Osteoblast (primary cell): ENCODE measurements at places on chromosomes 3 and 15. TPM values are rescaled to one million over a fixed set of nuclear protein-coding genes. Genes with fewer than 3 reads are reported as not detected.
A peak's percentile ranks its signal among the peaks of the same experiment; 100 is the strongest.

DNA sequence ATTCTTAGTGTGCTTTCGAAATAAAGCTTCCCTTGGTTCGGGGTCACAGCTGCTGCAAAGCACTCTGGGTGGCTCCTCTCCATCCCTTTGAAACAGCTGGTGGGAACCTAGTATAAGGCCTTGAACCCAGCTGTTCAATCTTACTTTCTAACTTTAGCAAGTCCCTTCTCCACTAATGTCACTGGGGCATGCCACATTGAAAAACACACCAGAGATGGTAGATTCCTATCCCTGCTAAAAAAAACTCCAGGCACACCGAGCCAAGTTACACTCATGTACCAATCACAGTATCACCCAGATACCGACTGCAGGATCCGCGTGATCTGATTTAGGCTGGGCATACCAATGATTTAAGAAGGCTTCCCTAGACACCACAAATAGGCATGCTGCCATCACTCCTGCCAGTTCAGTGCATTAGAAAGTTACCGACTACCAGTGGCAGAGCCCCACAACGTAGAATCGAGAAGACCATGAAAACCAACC is 65.0 kb downstream of the WWTR1 start:
- DNase-seq, result no peak

DNA sequence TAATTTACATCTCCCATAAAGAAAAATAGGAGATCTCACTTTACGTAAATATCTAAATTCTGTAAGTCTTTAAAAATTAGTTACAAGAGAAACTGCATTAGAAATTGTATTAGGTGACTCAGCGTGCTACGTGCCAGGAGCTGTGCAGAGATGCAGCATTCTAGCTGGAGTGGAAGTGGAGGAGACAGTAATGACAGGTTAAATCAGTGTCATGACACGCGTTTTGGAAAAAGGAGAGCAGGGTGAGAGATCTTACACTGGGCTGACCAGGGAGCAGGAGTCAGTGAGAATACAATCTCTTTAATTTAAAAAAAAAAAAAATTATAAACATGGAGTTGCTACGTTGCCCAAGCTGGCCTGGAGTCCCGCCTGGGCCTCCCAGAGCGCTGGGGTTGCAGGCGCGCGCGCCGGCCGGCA is 635 bp downstream of the TUBGCP5 start:
- DNase-seq, result peak; percentile 73

The HRG gene
- total RNA-seq, result not detected in 2 replicates

The RHCG gene
- total RNA-seq, result not detected in 2 replicates

- no peak for DNase-seq
Observed at GRCh38 chr3:183489455-183490210, 61.2 kb upstream of the MCF2L2 start.

- DNase-seq, result no peak
Observed at GRCh38 chr15:64134345-64134829, 17.1 kb upstream of the SNX22 start.

DNA sequence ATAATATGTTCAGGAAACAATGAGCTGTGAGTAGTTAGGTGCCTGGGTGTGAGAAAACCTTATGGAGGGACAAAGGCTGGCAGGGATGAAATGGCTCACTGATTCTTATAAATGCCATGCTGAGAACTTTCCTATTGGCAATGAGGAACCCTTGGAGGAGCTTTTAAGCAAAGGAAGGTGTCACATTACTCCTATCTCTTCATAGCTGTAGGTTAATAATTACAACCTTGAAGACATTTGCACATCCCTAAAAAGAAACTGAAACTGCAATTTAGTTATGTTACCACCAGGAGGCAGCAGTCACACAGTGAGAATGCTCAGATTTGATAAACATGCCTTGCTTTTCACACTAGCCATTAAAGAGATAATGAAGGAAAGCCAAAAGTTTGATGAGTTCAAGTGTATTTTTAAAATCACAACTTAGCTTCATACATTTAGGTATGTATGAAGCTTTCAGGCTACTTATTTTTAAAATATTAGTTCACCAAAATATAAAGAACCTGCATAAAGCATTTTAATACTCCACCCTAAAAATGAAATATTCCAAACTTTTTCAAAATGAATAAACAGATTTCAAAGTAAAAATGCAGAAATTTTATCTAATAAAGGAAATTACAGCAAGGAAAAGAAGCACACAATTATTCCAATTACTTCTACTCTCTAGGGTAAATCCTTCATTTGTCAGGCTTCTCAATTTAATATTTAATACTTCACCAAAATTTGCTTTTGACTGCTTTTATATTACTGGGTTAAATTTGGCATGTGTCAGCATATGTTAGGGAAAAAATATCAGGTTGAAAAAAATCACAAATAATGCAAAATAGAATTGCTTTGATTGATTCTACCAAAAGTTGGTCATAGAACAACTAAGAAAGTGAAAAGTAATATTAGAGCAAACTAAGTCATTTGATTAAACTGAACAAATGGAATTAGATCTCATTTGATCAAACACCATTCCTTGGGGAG is 136.9 kb upstream of the SLC2A2 start:
- no peak for DNase-seq

DNA sequence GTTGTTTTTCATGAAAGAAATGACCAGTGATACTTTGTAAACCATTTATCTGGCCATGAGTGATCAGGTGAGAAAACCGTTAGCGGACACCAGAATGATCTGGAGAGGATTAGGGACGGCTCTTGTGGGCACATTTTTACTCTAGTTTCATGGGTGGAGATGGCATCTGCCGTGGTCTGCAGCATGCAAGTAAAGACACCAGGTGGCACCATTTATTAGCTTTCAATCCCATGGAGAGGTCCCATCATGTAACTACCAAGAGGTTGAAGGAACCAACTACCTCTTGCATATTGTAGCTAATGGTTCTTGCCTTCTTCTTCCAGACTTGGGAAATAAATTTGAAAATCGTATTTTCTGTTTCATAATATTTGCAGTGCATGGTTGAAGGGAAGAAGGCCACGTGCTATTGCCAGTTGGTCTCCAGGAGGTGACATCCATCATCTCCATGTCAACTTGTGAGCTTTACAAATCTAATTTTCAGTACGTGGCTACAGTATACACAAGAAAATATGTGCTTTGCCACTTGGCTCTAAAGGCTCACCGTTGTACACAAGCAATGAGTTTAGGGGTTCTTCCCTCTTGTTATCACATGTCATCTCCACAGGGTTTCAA is 1.5 kb upstream of the MAPKBP1 start:
- peak; percentile 89 for DNase-seq

- no peak for DNase-seq
Observed at GRCh38 chr3:182879031-182879611, 85.8 kb downstream of the ATP11B start.

The SNTN gene
- not detected in 2 replicates for total RNA-seq

The SIDT1 gene
- under 0.01 TPM in 2 replicates for total RNA-seq

DNA sequence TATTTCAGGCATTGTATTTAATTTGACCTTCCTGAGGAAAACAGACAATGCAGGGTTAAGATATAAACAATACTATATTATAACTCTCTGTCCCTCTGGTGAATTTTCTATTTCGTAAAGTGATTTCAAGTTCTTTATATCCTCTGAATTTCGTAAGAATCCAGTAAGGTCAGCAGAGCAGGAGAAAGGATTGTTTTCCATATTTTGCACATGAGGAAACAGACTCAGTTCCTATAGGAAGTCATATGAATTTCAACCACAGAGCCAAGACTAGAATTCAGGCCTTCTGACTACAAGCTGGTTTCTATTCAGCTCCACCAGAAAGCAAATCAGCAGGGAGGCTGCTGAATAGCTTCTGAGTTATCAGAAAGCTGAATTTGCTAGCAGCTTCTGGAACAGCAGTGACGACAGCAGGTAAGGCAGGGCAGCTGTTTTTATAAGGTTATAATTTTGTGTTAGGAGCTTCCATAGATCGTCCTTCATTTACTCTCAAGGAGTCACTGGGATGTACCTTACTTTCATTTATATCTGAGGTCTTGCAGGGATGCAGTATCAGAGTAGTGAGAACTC is 11.1 kb upstream of the PLAAT1 start:
- no peak for DNase-seq

GRCh38 chr15:99181545-99181971 is 67.8 kb downstream of the TTC23 start:
- DNase-seq, result peak; percentile 42

The GOLGA6B gene
- total RNA-seq, result not detected in 2 replicates

DNA sequence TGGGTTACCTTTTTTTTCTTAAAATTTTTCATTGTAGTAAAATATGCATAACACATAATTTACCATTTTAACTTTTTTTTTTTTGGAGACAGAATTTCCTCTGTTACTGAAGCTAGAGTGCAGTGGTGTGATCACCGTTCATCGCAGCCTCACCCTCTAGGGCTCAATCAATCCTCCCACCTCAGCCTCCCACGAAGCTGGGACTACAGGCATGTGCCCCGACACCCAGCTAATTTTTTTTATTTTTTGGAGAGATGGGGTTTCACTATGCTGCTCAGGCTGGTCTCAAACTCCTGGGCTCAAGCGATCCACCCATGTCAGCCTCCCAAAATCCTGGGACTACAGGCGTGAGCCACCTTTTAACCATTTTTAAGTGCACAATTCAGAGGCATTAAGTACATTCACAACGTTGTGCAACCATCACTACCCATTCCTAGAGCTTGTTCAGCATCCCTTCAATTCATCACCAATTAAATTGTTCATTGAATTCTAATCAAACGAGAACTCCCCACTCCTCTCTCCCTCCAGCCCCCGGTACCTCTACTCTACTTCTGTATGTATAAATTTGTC is 44.6 kb downstream of the BHLHE40 start:
- no peak for DNase-seq

DNA sequence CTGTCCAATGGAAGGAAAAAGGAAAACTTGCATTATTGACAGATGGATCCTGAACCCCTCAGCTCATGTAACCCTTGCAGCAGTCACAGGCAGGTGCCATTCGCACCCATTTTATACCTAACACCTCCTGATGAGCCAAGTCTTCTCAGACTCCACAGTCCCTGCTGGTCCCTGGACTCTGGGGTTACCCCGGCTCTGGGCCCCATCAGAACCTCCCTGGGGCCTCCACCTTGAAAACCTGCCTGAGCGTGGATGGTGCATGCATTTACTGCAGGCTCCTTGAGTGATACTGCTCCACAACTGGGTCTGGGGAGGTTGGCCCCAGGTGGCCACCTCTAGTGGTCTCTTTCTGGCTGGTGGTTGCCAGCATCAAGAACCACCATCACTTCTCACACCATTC is 15.9 kb upstream of the DOCK3 start:
- no peak for DNase-seq

GRCh38 chr3:122200661-122201060 is 17.2 kb downstream of the CASR start:
- DNase-seq, result no peak

DNA sequence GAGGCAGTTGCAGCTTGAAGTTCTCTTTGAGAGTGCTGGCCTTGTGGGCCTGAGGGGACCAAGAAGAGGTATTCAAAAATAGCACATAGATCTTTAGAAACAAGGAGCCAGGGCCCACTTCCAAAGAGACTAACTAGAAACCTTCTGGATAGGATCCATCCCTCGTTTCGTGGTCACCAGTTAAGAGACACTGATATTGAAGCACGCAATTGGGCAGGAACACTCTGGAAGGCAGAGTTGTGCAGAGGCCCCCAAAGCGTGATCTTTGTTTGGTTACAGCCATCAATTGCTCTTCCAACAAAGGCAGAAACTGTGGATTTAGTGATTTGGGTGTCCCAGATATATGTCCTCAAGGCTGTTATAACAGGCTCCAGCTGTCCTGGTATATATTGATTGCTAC is 46.7 kb upstream of the ACAN start:
- DNase-seq, result no peak

The TMC3 gene
- not detected in 2 replicates for total RNA-seq

- DNase-seq, result peak; percentile 83
Observed at GRCh38 chr3:183699238-183699947, 1.8 kb downstream of the YEATS2 start.

The ADPRH gene
- total RNA-seq, result 7.2 and 8.3 TPM in 2 replicates

The PDHB gene
- 68.4 and 78.2 TPM in 2 replicates for total RNA-seq

The PLOD2 gene
- 282 and 345 TPM in 2 replicates for total RNA-seq

- DNase-seq, result no peak
Observed at GRCh38 chr3:138944654-138944928, 2.3 kb downstream of the FOXL2 start.

The BLM gene
- 1.4 and 1.5 TPM in 2 replicates for total RNA-seq

The SHC4 gene
- total RNA-seq, result 0.72 and 1.5 TPM in 2 replicates

DNA sequence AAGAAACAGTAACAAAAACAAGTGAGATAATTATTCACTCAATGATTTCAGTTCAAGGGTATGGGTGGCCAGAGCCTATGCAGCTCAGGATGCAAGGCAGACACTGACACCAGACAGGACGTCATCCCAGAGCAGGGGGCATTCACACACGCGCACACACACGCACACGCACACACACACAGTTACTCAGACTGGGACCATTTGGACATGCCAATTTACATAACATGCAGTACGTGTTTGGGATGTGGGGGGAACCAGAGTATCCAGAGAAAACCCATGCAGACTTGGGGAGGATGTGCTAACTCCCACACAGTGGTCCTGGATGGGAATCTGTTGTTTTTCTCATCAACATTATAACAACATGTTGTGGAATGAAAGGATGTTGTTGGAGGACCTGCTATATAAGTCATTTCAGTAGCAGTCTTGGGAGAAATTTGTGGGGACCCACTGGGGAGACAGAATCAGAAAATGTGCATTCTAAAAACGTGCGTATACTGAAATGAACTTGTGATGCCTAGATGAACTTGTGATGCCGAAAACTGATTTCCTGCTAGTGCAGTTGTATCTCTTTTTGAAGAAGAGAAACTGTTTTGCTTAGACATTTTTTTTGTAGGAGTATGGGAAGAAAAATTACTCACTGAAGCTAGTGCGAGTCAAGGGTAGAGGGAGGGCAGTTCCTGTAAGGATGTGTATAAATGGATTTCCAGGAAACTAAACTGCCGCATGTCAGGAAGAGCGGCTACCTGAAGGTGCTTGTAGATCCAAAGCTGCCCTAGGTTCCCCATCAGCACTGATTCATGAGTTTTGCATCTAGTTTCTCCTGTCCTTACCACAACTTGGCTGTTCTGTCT is 25.2 kb downstream of the CD200 start:
- no peak for DNase-seq

GRCh38 chr15:65249641-65250040 is 37.0 kb downstream of the PARP16 start:
- DNase-seq, result peak; percentile 38

DNA sequence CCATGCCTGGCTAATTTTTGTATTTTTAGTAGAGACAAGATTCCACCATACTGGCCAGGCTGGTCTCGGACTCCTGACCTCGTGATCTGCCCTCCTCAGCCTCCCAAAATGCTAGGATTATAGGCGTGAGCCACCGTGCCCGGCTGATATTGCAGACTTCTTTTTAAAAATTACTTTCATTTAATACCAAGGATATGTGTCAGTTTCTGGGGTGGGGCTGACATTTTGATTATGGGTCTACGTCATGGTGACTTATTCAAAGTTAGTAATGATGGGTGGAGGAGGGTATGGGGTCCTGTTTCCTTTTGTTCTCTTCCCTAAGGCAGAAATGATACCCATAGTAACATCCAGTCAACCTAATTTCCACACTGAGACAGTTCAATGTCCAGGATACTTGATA is 34.7 kb downstream of the GBE1 start:
- no peak for DNase-seq

DNA sequence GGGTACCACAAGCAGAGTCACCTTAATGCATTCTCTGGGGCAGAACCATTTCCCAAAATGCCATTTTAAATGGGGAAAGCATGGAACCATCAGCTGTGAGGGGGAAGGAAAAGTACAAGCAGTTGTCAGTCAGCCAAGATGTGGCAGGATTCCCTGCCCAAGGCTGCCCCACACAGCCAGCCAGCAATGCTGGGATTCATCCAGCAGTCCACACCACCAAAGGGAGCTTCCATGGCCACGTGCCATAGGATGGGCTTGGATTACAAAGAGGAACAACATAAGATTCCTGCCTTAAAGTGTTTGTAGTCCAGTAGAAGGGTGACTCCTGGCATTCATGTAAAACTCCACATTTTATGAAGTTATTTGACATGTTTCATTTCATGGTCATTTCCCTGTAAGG is 233.3 kb downstream of the SHOX2 start:
- peak; percentile 27 for DNase-seq
